ENCODE measurements at places on chromosomes 2 and 18.

DNA sequence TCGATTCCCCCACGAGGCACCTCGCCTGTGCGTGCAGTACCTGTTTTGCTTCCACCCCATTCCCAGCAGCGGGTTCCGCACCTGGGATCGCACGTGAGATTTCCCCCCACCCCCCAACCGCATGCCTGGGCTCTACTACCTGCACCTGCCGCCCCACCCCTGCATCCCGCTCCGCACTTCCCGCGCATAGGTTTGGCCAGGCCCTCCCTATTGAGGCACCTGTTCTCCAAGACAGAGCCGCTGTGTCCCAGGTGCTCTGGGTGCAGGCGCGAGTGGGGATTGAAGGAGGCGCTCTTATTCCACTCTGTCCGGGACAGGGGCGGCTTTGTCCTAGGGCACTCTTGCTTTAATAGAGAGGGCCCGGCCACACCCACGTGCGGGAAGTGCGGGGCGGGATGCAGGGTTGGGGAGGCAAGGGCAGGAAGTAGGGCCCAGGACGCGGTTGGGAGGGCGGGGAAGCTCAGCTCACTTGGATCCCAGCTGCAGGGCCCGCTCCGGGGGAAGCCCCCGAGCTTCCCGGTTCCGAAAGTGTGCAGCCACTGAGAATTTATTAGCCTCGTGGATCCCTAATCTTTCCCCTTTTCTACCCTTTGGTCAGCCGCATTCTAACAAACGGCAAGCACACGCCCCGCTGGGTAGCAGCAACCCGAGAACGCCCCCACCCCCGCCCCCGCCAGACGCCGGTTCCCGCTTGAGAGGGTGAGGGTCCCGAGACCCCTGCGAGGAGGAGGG is 670 bp upstream of the MOCOS start:
- no peak for DNase-seq

DNA sequence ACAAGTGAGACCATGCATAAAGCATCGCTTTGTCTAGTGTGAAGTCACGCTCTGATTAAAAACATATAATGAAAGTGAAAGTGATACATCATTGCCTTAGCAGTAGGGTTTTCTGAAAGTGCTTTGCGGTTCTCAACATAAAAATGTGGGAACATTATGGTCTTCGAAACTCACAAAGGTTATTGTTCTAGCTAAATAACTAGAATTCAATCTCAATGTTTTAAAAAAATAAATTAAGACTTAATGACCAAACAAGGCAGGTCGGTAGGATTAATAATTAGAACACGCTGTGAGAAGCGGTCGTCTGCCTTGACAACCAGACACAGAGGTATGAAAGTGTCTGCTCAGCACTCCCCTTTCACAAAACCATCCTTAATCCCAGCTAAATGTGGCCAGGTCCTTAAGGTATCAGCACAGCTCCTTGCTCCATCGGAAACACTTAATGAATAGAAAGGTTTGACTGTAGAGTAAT is 42.2 kb downstream of the KLHL14 start:
- DNase-seq = no peak

DNA sequence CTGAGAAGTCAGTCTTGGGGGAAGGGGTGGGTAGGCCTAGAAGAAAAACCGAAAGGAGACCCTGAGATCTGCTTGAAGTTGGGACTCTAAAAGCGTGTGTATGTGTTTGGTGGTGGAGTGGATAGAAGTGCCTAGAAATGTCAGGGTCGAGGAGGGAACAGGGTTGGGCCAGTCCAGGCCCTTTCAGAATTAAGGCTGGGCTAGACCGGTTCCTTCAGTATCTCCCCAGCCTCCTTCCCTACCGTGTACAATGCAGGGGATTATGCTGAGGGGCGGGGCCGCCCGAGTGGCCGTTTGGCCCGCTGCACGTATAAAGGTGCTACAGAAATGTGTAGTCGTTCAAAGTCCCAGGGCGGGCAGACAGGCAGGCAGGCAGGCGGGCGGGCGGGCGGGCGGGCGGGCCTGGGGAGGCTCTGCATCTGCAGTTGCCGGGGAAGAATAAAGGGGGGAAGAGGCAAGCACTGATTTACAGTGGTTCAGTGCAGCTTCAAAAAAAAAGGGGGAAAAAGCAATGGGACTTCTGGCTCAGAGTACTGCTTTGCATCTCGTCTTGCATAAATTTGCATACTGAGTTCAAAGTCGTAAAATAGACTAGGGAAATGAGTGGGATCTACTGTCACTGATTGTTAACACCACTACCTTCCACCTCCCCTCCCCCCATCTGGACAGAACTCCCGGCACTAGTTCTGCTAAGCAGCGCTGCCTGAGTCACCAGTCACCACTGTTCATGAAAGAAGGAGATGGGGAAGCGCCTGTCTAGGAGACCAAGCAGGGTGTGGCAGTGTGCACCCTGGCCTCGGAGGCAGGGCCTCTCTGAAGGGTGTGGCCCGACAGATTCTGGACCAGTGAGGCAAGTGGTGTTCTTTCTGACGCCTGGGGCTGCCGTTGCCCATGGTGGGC is 3.6 kb downstream of the IGFBP2 start:
- DNase-seq = no peak

DNA sequence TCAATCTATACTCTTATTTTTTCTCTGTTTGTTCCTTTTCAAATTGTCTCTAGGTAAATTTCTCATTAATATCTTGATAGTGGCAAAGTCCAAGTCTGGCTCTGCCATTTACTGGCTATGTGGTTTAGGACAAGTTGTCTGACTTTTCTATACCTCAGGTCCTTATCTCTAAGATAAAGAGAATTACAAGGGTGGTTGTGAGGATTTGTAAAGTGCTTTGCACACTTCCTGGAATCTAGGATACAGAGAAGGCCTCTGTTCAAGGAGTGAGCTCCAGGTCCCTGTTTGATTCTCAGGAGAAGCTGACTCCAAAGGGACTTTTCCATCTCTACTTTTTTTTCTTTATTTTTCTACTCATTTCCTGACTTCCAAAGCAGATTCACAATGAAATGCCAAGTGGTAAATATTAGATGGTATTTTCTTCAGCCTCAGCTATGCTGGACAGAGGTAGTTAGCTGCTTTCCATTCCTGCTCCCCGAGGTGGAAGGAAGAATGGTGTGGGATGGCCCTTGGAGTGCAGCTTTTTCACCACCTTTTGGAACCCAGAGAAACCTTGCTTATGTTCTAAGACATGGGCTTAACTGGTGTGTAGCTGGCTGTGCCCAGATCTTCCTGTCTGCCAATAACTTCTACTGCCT is 90.5 kb downstream of the GALNT1 start:
- no peak for DNase-seq

DNA sequence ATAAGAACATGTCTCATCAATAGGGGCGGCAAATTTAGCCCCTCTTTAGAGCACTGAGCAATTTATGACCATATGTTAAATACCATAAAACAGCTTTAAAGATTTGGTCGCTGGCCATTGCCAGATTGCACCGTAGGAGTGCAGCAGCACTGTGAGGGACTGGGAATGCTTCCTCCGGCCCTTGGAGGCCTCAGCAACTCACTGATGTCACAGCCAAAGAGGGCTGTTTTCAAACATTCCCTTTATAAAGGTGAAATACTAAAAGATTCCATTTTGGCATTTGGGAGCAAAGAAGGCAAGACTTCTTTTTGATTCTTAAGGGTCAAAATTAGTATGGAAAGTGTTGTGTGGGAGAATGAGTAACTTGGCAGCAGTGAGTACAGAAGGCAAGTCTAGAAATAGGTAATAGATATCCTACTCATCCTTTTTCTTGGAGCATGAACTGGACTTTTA is 63.7 kb downstream of the BABAM2 start:
- no peak for DNase-seq

- DNase-seq = peak; percentile 88
Measured at GRCh38 chr2:229922449-229923386, at the start of gene FBXO36. FBXO36 (plus strand) TSS chr2:229922503; CDS start chr2:229922514, 11 bp downstream.

DNA sequence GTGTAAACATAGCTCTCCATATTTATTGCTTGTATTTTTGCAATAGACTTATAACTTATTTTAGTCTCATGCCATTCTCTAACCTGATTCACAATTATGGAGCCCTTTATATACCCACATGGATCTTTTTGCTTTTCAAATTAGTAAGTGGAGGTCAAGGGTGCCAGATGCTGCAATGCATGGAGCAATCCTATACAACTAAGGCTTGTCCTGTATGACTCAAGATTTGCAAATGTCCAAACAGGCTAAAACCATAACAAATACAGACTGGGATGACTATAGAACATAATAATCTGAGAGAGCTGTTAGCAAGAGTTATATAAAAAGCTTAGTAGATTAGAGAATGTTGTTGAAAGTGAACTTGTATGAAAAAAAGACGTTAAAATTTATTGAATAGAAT is 690.4 kb upstream of the NRXN1 start:
- DNase-seq = no peak

DNA sequence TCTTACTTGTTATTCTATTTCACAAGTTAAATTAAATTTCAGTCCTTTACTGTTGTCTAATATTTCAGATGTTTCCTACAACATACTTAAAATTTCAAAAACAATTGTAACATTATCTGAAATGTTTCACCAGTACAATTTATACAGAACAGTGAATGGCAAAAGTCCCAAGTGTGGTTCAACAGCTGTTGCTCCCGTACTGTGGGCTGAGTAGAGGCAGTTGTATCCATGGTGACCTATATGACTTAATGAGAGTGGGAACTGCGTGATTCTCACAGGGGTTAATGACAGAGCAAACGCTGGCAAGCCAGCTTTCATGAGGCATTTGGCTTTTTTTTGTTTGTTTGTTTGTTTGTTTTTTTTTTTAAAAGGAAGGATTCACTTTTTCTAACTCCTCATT is 5.3 kb upstream of the PLCL1 start:
- no peak for DNase-seq

GRCh38 chr2:38105922-38106321 is 30.0 kb upstream of the CYP1B1 start:
- DNase-seq = no peak

DNA sequence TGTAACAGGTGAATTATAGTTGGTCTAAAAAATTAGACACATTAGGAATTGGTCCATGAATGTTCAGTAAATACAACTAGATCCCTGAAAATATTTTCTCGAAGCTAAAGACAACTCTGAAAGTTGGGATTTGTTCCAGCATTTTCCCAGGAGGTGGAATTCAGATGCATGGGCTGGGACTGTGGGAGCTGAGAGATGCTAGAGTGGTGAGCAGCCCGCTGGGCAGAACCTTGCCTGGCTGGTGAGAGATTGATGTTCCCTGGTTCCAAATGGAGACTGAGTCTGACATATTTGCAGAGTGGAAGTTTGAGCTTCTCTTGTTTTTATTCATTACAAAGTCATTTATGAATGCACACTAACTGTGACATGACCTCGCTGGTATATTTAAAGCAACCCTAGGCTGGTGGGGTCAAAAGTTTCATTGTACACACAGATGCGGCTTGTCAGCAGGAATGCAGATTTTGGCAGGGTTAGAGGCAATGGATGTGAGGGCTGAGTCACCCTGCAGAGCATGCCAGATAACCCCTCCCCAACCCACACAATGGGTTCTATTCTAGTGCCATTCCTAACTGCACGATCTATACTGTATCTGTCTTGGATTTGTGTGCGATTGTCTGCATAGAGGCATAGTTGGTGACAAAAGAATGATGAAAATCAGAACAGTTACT is 23.5 kb upstream of the TMEM178A start:
- no peak for DNase-seq

DNA sequence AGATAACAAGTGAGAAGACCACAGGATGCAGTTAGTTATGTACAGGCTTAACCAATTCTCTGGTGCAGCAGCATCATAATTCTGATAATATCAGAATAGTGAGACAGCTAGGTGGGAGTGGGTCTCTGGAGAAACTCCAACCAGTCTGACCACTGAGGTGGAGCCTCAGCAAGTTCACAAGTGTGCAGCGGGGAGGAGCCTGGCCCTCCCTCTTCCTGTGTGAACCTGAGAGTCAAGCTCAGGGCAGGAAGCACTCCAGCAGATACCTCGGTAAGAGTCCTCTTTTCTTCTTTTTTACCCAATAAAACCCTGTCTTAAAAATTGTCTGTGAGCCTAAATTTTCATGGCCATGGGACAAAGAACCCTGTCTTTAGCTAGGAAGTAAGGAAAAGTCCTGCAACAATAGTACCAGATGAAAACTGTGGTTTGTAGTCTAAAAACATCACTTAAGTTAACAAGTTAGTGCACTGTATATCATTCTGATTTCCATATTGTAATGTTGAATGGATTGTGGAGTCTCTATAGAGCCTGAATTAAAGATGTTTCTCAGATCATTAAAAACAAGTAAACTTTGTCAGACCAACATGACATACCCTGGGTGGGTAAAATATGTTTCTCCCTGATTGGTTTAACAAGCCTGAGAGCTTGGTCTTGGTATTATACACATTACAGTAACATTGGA is 370.8 kb downstream of the TMEM182 start:
- no peak for DNase-seq

DNA sequence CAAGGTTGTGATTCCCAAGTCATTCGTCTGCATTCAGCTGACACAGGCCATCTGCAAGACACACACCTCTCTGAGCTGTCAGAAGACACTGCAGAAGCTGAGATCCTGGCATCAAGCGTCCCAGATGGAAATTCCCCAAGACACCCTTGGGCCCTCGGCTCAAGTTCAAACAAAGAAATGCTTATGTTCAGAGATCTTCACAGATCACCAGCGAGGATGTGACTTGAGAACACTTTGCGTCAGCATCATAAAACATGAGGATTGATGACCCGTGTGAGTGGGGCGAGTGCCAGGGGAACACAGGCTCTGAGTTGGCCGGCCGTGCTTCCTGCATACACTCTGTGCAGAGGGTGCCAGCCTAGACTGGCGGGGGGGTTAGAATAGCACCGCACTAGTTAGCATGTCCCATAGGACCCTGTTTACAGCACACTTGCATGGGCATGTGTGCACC is 36.8 kb downstream of the KCNIP3 start:
- DNase-seq = no peak

GRCh38 chr18:36328385-36328858 is 30.9 kb downstream of the FHOD3 start:
- DNase-seq = no peak

- no peak for DNase-seq
Measured at GRCh38 chr2:201994973-201995638, 38.5 kb upstream of the FZD7 start.

DNA sequence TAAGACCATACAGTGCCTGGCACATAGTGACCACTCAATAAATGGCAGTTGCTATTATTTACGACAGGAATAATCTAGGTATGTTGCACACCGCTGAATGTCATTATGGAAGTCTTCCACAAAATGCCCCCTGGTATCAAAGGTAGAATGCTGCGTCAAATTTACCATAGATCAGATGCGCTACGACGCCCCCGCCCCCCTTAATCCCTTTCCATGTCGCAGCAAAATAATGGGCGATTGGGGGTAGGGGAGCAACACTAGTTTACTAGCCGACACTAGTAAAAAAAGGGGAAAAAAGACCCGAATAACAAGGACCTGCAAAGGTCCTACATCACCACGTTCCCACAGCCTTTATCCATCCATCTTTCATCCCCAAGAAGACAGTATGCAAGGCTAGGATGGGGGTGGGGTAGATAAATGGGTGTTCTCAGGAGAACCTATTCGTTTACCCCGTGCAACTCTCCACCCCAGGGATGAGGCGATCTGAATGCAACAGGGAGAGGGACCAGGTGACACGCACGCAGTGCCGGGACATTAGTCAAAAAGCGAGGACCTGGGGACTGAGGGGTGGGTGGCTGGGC is 455 bp downstream of the PREPL start:
- DNase-seq = no peak
